ENCODE measurements at places on chromosomes 1 and 21. TPM values are rescaled to one million over a fixed set of nuclear protein-coding genes. Genes with fewer than 3 reads are reported as not detected.

The LIN28A gene
- 1,538 TPM for total RNA-seq

The ZBTB37 gene
- total RNA-seq, result 15.2 TPM

The PGLYRP4 gene
- total RNA-seq, result not detected

The CACNA1S gene
- 0.04 TPM for total RNA-seq

The SLC45A3 gene
- 16.0 TPM for total RNA-seq

The NES gene
- total RNA-seq, result 95.9 TPM

The SELL gene
- total RNA-seq, result not detected

The TRIM63 gene
- 0.17 TPM for total RNA-seq

Measured in GM23338 (cell line).